ENCODE measurements at places on chromosomes 4 and X.

GRCh38 chr4:9769321-9769720 lies 12.1 kb upstream of the DRD5 start:
- no peak for DNase-seq
- no peaks in the 10 kb centered on the region for H3K36me3 ChIP-seq
- H3K27me3 ChIP-seq, result no peaks in the 10 kb centered on the region
- no peak overlapping the region for H3K4me3 ChIP-seq

DNA sequence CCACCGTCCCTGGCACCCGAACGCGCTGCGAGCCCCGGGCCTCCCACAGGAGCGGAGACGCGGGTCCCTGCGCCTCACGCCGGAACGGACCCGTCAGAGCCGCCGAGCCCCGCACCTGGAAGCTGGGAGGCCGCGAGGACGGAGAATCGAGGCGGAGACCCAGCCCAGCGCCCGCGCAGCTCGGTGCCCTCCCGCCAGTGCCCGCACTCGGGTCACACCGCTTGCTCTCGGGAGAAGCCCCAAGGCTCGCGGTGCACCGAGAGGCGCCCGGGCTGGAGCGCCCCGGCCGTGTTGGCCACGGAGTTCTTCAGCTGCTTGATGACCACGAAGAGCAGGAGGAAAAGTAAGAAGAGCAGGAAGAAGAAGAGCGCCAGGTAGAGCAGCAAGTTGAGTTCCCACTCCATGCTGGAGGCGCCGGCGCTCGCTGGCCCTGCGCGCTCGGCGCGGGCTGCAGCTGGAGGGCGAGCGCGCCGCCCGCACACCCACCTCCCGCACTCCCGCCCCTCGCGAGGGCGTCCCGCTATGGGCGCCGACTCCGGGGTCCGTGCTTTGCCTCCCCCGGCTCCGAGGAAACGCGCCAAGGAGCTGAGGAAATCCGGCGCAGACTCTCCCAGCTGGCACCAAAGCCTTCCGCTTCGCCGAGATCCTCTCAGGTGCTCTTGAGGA lies at the start of gene SMIM43:
Gene SMIM43, minus strand, starts transcription at position 463 of the 666 bp plus-strand sequence. Its CDS starts 59 bp downstream, at position 404.
- no peak for DNase-seq
- peak within 1 kb of the TSS; percentile 62 for H3K4me3 ChIP-seq
- H3K27ac ChIP-seq, result no peak within 1 kb of the TSS

DNA sequence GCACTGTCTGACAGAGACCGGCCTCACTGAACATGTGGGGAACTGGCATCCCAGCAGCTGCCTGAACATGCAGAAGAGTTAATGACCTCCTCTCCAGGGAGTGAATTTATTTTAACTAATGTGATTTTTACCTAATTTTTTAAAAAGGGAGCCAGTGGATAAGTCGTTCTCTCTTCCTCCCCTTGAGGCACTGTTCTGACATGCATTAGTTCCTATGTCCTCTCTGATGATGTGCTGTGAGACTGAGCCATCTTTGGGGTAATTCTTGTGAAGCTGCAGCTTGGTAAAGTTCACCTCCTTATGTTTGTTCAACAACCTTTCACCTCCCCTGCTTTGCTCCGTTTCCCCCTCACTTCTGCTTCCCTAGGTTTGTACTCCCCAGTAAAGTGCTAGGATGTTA lies 139.7 kb downstream of the COL25A1 start:
- H3K27me3 ChIP-seq, result no peaks in the 10 kb centered on the region
- DNase-seq, result no peak
- H3K27ac ChIP-seq, result no peak overlapping the region
- no peaks in the 10 kb centered on the region for H3K4me1 ChIP-seq
- no peak overlapping the region for H3K4me3 ChIP-seq

DNA sequence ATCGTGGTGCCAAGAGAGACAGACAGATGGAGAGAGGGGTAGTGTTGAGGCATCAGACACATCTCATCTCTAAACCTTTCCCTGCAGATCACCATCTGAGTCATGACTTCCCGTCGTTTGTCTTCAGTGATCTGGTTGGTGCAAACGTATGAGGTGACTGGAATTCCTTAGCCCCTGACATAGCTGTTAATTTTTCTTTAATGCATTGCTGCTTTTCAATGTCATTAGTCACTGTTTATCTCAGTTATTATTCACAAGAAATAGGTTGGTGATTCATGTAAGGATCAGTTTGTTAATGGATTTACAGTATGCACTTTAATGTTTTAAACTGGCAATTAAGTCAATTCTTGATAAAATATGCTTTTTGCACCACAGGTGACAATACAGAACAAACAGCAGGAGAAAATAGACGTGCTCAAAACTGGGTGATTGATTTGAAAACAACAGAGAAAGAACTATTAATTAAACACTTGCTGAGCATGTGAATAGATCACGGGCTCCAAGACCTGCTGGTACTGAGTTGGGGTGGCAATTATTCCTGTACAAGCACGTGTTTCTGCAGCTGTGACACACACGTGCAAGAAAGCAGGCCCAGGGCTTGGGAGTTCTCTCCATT lies 1.3 kb upstream of the TMEM154 start:
- no peaks in the 10 kb centered on the region for H3K36me3 ChIP-seq
- no peaks in the 10 kb centered on the region for H3K27me3 ChIP-seq
- H3K27ac ChIP-seq, result no peak overlapping the region
- DNase-seq, result no peak

DNA sequence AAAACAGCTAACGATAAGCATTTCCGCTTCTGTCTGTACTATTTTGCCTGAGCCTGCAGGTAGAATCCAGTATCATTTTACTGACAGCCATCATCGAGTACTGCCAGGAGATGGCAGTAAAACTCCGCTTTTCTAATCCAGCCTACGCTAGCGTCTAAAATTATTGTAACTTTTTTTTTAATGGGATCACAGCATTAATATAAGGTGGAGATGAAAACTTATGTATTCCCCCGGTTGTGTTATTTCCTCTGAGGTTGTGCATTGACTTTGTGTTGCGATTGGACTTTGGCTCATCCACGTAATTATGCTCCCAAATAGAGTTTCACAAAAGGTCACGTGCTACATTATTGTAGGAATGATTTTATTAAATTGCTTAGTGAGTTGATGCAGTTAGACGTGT lies 248.1 kb downstream of the C4orf33 start:
- no peaks in the 10 kb centered on the region for H3K4me1 ChIP-seq
- H3K4me3 ChIP-seq, result no peak overlapping the region
- H3K36me3 ChIP-seq, result no peaks in the 10 kb centered on the region
- H3K27ac ChIP-seq, result no peak overlapping the region
- no peak for DNase-seq
- no peaks in the 10 kb centered on the region for H3K27me3 ChIP-seq

DNA sequence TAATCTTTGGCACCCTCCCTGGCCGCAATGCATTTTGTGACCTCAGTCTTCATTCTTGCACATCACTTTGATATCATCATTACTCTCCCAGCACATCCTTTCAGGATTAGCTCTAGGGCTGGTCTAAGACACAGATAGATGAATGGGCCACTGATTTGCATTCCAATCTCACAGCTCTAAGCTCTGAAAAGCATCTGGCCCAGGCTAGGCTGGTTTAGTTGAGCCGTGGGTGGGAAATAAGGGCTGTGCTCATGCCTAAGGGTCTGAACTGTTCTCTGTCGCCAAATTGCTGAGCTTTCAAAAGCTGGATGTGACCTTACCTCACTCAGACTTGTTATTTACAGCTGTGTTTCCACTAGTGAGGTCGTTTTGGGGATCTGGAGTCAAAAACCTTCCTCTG lies 30.0 kb upstream of the SLC9A7 start:
- H3K27me3 ChIP-seq, result no peaks in the 10 kb centered on the region
- no peaks in the 10 kb centered on the region for H3K36me3 ChIP-seq
- H3K4me3 ChIP-seq, result no peak overlapping the region
- peaks cover 2% of the 10 kb centered on the region for H3K4me1 ChIP-seq
- no peak overlapping the region for H3K27ac ChIP-seq

GRCh38 chr4:129403848-129404247 lies 307.9 kb downstream of the C4orf33 start:
- no peaks in the 10 kb centered on the region for H3K4me1 ChIP-seq
- no peak overlapping the region for H3K27ac ChIP-seq
- no peaks in the 10 kb centered on the region for H3K36me3 ChIP-seq
- H3K27me3 ChIP-seq, result no peaks in the 10 kb centered on the region
- no peak overlapping the region for H3K4me3 ChIP-seq

DNA sequence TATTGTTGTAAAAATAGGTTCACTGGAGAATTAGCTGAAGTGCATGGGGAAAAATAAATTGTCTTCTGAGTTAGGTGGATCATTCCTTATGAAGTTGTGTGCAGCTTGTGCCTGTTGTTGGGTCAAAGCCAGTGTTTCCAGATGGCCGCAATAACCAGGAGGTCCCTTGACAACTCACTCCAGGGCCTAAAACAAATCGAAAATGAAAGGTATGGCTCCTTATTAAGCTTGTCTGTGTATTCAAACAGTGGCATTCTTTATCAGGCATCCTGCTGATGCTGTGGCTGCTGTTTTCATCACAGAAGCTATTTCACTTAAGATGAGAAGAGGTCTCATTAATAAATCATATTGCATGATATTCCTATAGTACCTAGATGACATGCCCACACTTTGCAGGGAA lies 80.2 kb downstream of the GRIA2 start:
- no peaks in the 10 kb centered on the region for H3K36me3 ChIP-seq
- peaks cover 5% of the 10 kb centered on the region for H3K4me1 ChIP-seq
- H3K27ac ChIP-seq, result no peak overlapping the region
- no peak for DNase-seq

DNA sequence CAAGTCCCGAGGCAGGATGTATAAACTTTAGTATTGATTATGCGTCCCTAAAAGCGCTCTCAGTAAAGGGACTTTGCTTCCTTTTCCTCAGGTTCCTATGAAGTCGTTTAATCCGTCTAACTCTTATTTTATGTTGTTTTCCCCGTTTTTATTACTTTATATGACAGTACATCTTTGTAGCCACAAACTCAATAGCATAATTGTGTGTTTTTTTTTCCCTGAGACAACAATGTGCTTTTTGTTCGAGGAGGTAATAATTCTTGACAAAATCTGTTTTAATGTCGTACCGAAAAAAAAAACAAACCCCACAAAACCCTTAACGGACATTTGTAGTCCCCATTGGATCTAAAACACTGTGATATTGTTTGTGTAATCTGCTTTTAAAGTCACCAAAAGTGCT lies 17.9 kb upstream of the PPP2R3B start:
- no peak overlapping the region for H3K4me3 ChIP-seq
- no peak for DNase-seq
- H3K36me3 ChIP-seq, result no peaks in the 10 kb centered on the region
- H3K27ac ChIP-seq, result no peak overlapping the region
- no peaks in the 10 kb centered on the region for H3K4me1 ChIP-seq

DNA sequence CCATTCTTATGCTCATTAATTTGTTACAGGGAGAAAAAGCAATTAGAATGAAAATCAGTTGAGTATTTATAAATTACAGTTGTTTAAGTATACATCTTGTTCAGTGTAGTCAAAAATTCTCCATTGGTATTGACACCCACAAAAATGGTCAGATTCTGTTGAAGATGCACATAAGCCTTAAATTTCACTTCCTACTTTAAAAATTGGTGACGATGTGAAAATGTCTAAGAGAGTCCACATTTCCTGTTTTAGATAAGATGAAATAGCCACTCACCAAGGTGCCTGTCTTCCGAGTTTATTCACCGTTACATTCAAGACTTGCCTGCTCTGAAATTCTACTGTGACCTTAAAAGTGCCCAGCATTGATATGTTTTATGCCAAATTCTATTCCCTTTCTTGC lies 93.6 kb downstream of the GPR143 start:
- H3K27ac ChIP-seq, result no peak overlapping the region
- H3K4me1 ChIP-seq, result no peaks in the 10 kb centered on the region
- DNase-seq, result no peak
- no peaks in the 10 kb centered on the region for H3K27me3 ChIP-seq
- H3K36me3 ChIP-seq, result no peaks in the 10 kb centered on the region

DNA sequence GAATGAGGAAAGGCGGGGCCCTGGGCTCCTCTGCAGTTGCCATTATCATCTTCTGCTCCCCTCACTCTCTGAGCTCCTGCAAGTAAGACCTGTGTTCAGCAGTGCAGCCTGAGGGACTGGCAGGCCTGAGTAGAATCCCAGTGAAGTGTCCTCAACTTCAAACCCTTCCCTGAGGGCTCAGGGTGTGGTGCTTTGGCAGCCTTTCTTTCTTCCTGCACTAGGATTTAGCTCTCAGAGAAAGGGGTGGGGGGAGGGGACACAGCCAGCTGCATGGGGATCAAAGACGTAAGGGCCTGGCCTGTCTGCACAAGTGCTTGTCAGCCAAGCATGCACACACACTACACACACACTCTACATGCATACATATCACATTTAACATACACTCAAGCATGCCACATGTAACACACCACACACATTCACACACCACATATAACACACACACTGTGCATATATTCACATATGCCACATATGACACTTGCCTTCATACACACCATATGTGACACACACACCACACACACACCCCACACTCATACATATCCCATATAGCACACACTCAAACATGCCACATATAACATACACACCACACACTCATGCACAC lies 223.4 kb upstream of the RPL34 start:
- no peaks in the 10 kb centered on the region for H3K4me1 ChIP-seq
- no peak overlapping the region for H3K4me3 ChIP-seq
- H3K27me3 ChIP-seq, result no peaks in the 10 kb centered on the region
- no peak overlapping the region for H3K27ac ChIP-seq
- no peak for DNase-seq

DNA sequence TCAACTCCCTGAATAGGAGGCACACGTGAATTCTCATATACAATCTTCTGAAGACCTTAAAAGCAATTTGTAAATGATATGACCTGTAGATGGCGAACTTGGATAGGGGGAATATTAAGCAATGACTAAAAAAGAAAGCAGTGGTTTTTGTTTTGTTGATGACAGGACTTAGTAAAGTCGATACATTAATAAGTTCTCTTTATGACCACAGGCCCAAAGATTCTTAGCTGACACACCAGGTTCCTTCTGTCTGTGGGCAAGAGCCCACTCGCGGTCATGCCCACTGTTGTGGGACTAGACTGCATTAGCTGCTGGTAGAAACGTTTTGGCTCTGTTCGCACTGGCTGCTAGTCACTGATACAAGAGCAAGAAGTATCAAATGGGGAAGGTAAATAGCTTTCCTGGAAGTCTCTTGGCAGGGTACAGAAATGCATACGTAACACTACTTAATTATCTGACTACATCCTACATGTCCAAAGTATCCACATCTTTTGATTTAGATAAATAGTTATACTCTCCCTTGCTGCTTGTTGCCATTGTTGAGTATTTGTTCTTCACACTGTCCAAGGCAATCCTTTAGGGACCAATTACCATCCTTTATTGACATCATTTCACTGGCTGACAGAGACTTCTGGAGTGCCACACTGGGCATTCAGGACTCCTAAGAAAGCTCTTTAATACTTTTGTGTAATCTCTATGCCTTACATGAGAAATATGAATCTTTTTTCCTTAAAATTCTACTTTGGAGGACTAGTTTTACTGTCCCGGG lies 31.0 kb downstream of the ALPK1 start:
- H3K27ac ChIP-seq, result no peak overlapping the region
- no peak for DNase-seq
- H3K36me3 ChIP-seq, result no peaks in the 10 kb centered on the region
- H3K4me3 ChIP-seq, result no peak overlapping the region
- H3K4me1 ChIP-seq, result no peaks in the 10 kb centered on the region
- no peaks in the 10 kb centered on the region for H3K27me3 ChIP-seq
